ENCODE measurements at places on chromosomes 16 and 17.

DNA sequence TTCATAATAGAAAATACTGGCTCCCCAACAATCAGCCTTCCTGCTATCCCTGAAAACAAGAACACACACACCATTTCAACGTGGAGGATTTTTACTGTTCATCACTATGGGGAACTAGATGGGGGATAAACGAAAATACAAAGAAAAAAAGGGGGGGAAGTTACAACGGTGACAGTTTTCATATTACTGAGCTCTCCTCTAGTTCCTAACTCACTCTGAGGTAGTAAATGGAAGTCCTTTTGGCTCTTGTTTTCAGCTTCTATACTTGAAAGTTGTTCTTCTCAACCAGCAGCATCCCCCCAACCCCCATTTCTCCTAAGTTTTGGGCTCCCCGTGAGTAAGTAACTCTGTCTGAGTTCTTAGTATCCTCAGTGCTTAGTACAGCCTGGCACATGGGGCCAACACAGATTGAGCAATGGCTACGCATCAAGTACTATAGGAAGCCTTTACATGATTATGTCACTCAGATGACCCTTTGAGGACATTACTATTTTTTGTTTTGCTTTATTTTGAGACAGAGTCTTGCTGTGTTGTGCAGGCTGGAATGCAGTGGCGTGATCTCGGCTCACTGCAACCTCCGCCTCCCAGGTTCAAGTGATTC, 4.2 kb upstream of the CORO7 start:
- DNase-seq: no peak

- DNase-seq: no peak
These were observed 32.0 kb downstream of the OGFOD1 start for GRCh38 chr16:56483394-56483793.

- no peak for DNase-seq
These were observed 6.2 kb downstream of the BRCA1 start for GRCh38 chr17:43118679-43119615.

GRCh38 chr17:36870720-36870999, 66.6 kb upstream of the LHX1 start:
- DNase-seq: no peak

GRCh38 chr17:17056156-17056539, 13.9 kb downstream of the MPRIP start:
- no peak for DNase-seq

DNA sequence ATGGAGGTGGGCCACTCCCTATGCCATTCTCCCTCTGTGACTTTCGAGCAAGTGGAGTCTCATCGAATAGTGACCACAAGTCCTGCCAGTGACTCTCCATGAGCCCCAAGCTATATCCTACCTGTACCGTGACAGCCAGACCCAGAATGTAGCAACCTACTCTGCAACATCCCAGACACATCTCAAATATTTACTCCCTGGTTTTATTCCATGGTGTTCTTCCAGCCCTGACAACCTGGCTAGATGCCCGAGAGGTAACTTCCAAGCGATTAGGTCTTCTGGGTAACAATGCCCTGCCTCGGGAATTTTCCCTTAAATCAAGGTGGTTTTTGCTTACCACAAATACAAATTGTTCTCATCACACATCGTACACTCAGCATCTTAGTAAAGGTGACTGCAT, 211.7 kb downstream of the ZFHX3 start:
- DNase-seq: no peak

- DNase-seq: peak; percentile 87
These were observed 28.7 kb upstream of the DDX52 start for GRCh38 chr17:37671824-37672547.

GRCh38 chr16:2838928-2839327, 8.8 kb downstream of the ZG16B start:
- DNase-seq: peak; percentile 40

- no peak for DNase-seq
These were observed 69.6 kb downstream of the BCAS3 start for GRCh38 chr17:60747069-60747808.

- no peak for DNase-seq
These were observed 7.4 kb upstream of the ETV4 start for GRCh38 chr17:43553573-43553972.

DNA sequence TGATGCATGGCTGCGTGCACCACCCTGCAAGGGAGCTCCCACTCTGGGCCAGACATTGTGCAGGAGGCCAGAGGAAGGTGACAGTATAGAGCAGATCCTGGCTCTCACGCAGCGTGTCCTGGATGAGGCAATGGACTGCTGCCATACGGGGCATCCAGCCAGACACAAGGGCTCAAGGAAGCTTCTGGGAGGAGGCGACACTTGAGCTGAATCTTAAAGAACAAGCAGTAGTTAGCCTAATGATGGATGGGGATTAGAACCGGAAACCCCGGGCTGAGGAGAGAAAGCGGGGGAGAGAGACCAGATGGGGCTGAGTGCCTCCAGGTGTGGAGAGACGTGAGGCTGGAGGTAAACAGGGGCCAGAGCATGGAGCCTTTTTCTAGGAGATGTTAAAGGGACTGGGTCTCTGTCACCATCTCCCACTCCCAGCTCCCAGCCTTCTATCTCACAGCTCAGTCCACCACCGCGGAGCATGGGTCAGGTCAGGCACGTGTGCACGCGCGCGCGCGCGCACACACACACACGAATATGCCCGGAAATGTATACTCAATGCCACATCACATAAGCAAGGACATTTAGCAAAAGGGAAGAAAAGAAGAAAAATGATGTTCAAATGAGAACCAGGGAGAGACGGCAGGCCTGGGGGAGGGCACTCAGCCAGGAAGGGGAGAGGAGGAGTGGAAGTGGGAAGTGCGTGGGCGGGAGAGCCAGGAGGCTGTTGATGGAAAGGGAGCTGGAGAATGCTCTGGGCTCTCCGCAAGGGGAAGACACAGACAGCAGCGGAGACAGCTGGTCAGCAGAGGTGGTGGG, 46.3 kb downstream of the CCDC42 start:
- no peak for DNase-seq

- DNase-seq: no peak
These were observed 20.6 kb upstream of the SNTB2 start for GRCh38 chr16:69166221-69166833.
